ENCODE measurements at places on chromosomes 2 and 18.

GRCh38 chr18:2905854-2906703 lies 59.3 kb downstream of the EMILIN2 start:
- peak; percentile 47 for DNase-seq

DNA sequence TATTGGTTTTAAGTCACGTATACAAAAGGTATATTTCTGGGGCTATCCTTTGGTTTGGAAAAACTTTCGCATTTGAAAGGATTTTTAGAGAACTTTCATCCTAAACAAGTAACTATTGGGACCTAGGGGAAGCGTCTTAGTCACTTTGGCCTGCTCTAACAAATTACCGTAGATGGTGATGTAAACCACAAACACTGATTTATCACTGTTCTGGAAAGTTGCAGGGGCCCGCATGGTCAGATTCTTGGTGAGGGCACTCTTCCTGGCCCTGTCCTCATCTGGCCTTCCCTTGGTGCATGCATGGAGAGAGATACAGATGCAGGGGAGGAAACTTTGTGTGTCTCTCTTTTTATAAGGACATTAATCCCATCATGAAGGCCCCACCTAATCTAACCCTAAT lies 49.1 kb upstream of the ANKRD62 start:
- peak; percentile 52 for DNase-seq

GRCh38 chr2:28654663-28655320 lies 96.8 kb upstream of the PPP1CB start:
- no peak for DNase-seq

- no peak for DNase-seq
Measured at GRCh38 chr2:240467149-240467642, 31.7 kb downstream of the GPC1 start.

- no peak for DNase-seq
Measured at GRCh38 chr2:108226564-108226963, 13.2 kb upstream of the SULT1C3 start.

- no peak for DNase-seq
Measured at GRCh38 chr18:66867653-66868052, 263.8 kb upstream of the CDH19 start.

GRCh38 chr18:53586923-53587322 lies 637.5 kb downstream of the MBD2 start:
- DNase-seq: no peak

DNA sequence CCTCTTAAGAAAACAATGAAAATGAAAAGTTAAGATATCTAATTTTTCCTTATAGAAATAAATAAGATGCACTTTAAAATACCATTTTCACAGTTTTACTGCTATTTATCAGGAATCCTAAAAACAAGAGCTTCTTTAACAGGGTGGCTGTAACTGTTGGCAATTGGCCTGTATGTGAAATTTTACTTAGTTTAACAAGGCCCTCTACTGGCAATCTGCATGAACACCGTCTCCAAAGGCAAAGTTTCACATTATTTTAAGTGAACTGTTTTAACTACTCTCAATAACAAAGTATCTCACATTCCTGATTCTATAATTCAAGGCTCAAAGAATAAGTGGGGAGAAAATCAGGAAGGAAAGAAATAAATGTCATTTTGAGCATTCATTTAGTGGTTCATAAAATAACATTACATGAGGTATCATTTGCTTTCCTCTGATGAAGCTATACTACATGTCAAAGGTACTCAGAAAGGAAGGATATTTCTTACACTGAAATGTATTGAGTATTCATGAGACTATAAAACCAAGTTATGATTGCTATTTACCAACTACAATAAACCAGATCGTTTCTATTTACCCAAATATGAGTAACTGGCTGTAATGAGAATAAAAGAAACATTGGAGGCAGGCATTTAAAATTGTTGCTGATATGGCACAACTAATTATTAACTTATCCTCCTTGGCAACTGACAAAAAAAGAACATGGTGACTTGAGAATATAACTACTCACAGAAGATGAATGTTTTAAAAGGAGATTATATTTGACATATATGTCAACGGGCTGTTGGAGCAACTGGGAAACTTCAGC lies 7.0 kb downstream of the NCKAP5 start:
- DNase-seq: peak; percentile 81

DNA sequence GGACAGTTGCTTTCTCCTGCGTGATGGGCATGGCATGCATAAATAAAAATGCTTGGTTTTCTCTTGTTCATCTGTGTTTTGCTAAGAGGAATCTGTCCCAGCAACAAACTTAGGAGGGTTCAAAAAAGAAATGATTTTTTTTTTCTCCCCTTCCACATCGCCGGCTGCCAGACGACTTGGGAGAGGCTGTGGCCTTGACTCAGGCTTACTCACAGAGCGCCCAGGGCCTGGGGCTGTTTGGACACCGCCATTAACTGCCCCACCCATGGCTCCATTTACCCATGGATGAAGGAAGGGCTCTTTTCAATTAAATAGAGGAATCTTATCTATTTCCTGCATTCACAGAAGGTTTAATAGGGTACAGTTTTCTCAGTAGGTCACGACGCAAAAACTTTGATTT lies 22.3 kb upstream of the SERPINB5 start:
- peak; percentile 51 for DNase-seq

- DNase-seq: no peak
Measured at GRCh38 chr2:88500691-88501090, 48.2 kb upstream of the FOXI3 start.
